ENCODE measurements at places on chromosomes 5 and 9.

- no peak for DNase-seq
These were observed 3.6 kb downstream of the SPAAR start for GRCh38 chr9:35912791-35913400.

- no peak for DNase-seq
These were observed 484.2 kb upstream of the PTPRD start for GRCh38 chr9:11097020-11097419.

DNA sequence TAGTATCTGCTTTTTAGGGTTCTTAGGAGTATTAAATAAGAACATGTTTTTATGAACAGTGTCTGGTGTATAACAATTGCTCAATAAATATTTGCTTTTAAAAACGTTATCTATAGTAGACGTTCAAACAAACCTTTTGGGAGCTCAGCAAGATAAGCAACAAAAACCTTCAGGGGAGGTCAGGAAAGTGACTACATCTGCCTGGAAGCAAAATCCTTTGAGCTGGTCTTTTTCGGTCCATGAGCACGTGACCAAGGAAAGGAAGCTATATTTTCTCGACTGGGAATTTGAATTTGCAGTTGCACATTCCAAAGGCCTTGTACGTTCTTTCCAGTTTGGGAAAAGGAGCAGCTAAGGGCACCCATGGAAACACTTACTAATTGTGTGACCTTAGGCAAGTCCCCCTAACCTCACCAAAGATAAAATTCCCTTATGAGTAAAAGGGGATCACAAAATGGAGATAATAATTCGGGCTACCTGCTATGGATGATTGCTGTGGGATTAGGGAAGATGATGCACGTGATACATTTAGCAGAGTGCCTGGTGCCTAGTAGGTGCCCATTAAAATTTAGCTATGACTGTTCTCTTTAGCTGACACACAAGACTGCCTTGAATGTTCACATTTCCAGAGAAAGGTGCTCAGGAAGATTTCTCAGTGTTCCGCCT is 45.4 kb downstream of the PTTG1 start:
- DNase-seq, result no peak

- no peak for DNase-seq
These were observed 11.9 kb downstream of the ERBIN start for GRCh38 chr5:65938256-65938655.

- DNase-seq, result no peak
These were observed 27.2 kb upstream of the ELL2 start for GRCh38 chr5:95988877-95989276.

DNA sequence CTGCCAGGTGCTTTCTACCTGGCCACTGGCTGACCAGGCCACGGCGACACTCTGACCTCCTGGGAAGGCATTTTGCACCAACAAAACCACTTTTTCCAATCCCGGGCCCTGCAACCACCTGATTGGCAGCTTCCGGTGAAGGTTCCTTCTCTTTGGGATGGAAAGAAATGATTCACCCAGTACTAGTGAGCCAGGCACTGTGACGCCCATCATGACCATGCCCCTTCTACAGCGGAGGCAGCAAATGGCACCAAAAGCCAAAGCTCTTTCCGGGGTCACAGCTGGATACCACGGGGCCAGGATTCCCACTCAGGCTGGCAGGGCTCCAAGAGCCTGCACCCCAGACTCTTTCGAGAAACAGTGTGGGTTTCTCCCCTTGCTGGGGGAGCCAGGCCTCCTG is 4.7 kb downstream of the NOTCH1 start:
- DNase-seq, result no peak

GRCh38 chr5:181136361-181136955 is 5.5 kb upstream of the OR2V1 start:
- no peak for DNase-seq

DNA sequence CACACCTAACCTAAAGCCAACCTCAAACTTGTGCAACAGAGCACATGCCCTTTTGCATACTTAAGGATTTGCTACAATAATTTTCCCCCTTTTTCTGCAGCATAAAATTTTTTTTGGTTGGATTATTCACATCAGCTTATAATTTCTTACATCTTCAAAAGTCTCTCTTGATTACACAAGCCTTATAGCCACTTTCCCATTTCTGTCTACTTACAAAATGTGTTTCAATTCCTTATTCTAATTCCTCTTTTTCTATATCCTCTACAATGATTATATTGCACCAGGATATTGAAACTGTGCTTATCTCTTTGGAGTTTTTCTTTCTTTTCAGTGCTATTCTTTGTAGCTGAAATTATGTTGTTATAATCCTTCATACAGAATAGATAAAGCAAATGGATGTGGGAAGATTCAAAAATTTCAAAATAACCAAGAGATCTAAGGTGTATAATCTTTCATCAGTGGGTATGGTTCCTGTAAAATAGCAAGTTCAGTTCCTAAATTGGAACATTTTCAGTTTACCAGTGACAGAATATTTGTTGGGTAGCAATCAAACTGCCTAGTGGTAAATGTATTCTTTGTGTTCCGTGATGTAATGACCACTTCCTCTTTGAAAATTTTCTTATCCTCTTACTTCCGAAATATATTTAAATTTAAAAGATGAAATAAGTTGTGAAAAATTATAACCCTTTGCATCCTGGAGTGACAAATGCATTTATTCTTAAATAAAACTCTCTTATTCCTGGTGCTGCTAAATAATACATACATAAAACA is 386.8 kb upstream of the CHD1 start:
- no peak for DNase-seq

- DNase-seq, result no peak
These were observed 757 bp downstream of the SAPCD2 start for GRCh38 chr9:137069508-137070091.

- no peak for DNase-seq
These were observed 371.4 kb upstream of the TLE4 start for GRCh38 chr9:79200336-79200735.

DNA sequence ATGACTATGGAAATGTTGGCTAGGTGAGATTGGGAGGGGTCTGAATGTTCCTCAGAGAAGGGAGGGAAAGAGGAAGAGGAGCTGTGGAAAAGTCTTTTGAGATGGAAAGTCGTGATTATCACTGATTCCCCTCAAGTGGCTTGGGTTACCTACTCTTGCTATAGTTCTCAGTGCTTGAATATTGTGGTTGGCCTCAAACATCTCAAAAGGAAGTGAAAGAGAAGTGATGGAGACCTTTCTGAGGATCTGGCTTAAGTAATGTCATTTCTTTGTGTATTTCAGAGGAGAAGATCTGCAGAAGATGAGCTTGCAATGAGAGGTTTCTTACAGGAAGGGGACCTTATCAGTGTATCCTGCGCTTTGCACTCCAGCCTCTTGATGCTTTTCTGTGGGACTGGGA is 5.5 kb downstream of the EXOSC2 start:
- DNase-seq, result no peak

- no peak for DNase-seq
These were observed 760 bp downstream of the NPR3 start for GRCh38 chr5:32711681-32712480.

- no peak for DNase-seq
These were observed 170.2 kb upstream of the FREM1 start for GRCh38 chr9:15080401-15080800.
